ENCODE measurements at places on chromosomes 1 and 21.

GRCh38 chr1:163673759-163674151 lies 352.0 kb downstream of the NUF2 start:
- no peak for DNase-seq

DNA sequence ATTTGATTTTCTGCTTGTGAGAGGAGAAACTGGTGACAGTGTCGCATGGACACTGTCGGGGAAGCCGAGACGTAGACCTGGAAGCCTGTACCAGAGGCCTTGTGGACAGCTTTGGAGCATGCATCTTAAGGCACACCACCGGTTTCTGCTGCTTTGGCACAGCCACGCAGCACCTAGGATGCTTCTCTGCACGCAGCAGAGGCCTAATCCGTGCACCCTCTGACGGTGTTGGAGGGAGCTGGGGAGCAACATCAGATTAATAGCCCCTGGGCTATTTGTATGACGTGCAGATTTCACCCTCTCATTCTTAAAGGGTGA lies 30.3 kb downstream of the TEX35 start:
- DNase-seq, result no peak

DNA sequence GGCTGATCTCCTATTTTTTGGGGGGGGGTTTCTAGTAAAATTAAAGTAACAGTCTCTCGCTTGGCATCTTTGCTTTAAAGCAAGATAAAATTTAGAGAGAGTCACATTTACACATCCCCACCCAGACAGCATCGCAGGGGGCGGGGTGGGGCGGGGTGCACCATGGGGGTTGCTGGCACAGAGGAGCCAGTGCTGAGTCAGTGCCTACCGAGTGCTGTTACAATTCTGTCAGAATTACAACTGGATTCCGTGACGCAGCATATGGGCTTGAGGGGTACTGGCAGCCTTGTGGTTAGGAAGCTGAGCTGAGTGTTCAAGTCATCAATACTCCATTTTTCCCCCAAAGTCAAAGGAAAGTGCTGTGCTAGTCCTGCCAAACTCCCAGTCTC lies 175.9 kb downstream of the PRDM16 start:
- DNase-seq, result no peak

GRCh38 chr1:215292932-215293331 lies 210.4 kb downstream of the KCNK2 start:
- no peak for DNase-seq

GRCh38 chr1:48870596-48870995 lies 93.9 kb upstream of the BEND5 start:
- DNase-seq, result no peak

All from activated T-helper 9 cell treated with anti-CD3 and anti-CD28 coated beads, Interleukin-2, amount 50 U/mL, for 16 hours (primary cell).